Stimulated activated CD8-positive, alpha-beta memory T cell treated with anti-CD3 and anti-CD28 coated beads, Interleukin-15, amount 100 ng/mL, for 48 hours (primary cell): ENCODE measurements at places on chromosomes 6 and 20.

- no peak for DNase-seq
These were observed 124.8 kb upstream of the SLC2A12 start for GRCh38 chr6:134177236-134177635.

DNA sequence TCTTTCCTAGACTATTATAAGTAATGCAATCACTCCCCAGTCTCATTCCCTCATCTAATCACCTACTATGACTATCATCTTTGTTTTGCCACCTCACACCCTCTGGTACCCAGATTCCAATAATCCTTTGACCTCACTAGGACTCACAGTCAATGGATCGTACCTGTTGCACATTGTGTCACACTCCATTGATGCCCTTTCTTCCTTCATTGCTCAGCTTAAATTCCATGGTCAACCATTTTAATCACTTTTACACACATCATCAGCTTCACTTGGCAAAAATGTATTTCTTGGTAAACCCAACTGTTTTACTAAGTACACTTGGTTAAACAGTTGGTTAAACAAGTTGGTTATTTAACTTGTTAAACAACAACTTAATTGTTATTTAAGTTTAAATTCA is 44.0 kb downstream of the CEP162 start:
- DNase-seq, result no peak

DNA sequence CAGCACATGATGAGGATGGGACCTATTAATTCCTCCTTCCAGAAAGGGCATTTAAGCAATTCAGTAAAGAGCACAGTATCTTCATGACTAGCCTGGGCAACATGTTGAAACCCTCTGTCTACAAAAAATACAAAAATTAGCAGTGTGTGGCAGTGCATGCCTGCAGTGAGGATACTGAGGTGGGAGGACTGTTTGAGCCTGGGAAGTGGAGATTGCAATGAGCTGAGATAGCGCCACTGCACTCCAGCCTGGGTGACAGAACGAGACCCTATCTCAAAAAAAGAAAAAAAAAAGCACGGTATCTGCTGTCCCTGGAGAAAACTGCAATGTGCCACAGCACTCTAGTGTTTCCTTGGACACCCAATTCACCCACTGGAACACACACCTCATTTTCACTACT is 18.4 kb downstream of the SAMD3 start:
- no peak for DNase-seq

DNA sequence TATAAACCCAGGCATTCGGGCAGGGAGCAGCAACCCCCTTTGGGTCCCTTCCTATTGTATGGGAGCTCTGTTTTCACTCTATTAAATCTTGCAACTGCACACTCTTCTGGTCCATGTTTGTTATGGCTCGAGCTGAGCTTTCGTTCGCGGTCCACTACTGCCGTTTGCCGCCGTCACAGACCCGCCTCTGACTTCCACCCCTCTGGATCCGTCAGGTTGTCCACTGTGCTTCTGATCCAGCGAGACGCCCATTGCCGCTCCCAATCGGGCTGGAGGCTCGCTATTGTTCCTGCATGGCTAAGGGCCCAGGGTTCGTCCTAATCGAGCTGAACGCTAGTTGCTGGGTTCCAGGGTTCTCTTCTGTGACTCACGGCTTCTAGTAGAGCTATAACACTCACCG is 111.3 kb downstream of the TMEM170B start:
- no peak for DNase-seq

DNA sequence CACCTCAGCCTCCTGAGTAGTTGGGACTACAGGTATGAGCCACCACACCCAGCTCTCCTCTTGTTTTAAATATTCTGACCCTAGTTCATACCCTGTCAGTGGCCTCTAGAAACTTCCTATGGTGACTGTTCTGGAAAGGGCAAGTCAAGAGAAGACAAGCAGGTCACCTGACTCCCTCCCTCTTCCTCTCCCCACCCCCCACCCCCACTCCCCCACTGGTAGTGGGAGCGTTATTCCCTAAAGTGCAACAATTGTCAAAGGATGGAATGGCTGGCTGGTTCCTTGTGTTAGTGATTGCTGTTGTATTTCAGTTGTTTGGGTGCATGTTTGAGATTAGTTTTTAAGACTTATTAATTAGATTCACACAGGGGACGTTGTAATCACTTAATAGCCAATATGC is 136.1 kb downstream of the CARMIL1 start:
- DNase-seq, result no peak

GRCh38 chr20:62241506-62241905 is 3.2 kb downstream of the OSBPL2 start:
- DNase-seq, result no peak

- no peak for DNase-seq
These were observed 59.8 kb upstream of the SYNJ2 start for GRCh38 chr6:157921685-157922367.

- DNase-seq, result no peak
These were observed 58.8 kb downstream of the SAMD5 start for GRCh38 chr6:147567141-147567805.

DNA sequence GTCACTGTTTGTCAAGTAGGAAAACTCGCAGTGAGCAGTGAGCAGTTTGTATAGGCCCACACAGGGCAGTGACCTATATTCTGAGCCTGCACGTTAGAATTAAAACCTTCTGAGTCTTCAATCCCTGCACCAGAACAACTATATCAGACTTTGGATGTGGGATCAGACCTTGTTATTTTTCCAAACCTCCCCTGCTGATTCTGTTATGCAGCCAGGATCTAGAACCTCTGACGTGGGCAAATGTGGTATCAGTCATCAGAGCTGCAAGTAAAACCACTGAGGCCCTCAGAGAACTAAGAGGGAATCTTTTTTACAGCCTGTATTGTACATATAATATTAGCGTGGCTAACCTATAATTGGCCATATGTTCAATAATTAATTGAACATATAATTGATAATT is 32.0 kb upstream of the AKAP7 start:
- no peak for DNase-seq

- no peak for DNase-seq
These were observed 146.2 kb upstream of the LAMA2 start for GRCh38 chr6:128736780-128737179.

- DNase-seq, result no peak
These were observed 190.2 kb downstream of the COL9A1 start for GRCh38 chr6:70112716-70113115.

DNA sequence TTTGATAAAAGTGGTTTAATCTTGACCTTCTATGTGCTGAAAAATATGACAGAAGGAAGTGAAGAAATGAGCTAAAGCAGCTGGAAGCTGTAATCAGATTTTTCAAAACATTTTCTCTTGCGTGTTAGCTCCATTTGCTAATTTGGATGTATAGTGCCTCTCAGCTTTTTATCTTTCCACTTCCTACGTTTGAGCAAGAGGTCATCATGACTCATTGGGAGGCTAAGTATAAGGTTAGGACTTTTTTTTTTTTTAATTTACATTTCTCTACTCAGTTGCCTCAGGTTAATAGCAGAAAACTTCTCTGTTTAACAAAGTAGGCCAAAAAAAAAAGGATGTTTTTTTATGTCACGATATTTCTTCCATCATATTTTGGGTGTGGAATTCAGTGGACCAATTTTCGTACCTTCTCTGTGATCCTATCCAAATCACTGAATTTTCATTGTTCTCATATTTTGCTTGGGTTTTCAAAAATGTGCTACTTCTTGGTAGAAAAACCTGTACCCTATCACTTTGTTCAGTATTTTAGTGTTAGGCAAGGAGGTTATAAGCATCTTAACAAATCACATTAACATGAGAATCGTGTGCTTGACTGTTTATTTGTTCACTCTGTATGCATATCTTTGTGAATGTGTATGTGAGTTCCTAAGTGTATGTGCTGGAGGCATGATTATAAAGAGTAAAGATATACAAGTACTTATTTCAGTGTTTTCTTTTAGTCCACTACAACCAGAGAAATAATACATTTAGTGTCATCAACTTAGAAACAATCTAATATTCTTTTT is 1028.3 kb upstream of the EYS start:
- DNase-seq, result no peak

DNA sequence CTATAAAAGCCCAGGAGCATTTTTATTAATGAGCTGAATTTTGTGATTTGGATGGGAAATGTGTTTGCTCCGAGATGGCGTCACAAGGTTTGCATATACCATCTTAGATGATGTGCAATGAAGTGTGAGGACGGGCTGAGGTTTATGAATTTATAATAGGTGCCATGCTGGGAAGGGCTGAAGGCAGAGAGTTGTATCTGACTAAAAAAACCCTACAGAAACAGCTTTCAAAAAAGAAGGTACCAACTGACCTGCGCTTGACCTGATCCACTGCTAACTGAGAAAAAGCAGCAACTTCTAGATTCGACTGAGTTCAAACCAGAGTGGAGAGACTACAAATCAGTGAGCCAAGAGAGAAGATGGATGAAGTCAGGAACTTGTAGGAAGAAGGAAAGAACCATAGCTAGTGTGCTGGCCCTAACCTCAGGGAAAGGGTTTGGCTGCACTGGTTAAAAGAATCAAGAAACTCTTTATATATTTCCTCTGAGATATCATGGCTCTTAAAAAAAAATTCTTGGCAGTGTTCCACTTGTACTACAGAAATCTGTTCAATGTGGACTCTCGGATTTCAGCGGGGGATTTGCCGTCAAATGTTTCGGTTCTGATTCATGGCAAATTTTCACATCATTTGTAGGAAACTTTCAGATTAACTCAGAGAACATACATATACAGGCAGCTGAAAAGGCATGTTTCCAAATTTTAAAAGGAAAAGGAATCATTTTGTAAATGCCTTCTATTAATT is 56.5 kb upstream of the HDGFL1 start:
- DNase-seq, result no peak

DNA sequence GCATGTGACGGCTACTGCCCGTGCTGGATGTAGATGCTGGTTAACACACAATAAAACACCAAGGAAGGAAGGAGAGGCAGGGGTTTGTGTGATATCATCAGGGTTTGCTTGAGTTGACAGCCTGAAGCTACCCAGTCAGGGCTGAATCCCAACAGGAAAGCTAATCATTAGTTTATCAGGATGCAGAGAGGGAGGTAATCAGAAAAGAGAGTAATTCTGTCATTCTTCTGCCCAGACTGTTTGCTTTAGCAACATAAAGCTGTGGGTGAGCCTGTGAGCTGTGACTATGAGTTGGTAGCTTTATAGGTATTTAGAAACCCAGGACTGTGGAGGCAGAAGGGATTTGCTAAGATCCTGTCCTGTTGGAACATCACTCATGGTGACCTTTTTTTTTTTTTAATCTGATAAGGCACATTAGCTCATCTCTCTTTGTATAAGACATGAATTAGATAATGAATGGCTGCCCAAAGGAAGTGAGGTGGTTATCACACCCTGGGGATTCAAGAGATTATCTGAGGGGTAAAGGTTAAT is 79.3 kb downstream of the CAP2 start:
- DNase-seq, result no peak

GRCh38 chr20:58705208-58705926 is 12.8 kb downstream of the NPEPL1 start:
- no peak for DNase-seq

GRCh38 chr20:9517297-9518162 is 3.1 kb downstream of the LAMP5 start:
- DNase-seq, result no peak

DNA sequence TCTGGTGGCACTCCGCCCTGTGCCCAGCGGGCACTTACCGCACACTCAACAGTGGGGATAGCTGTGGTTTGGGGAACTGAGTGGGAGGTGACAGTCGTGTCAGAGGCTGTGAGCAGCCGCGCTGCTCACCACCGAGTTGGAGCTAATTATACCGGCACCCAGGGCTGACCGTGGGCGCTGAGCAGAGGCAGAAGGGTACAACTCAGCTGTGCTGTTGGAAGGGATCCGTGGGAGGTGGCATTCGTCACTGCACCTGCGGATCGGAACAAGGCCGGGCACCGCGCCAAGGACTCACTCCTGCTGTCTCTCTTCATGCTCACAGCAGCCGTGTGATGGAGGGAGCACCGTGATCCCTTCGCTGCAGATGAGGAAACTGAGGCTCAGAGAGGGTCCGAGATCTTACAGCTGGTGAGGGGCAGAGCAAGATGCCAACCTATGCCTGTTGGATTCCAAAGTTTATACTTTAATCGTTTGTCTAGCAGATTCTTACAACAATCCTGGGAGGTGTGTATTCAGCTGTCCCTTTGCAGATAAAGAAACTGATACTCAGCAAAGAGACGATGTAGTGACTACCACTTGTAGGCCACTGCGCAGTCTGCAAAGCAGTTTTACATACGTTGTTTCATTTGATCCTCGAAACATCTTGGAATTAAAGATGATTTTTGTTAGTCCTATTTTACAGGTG is 713 bp upstream of the ELMO2 start:
- DNase-seq, result peak; percentile 78
